Fibroblast of lung (primary cell): ENCODE measurements at places on chromosomes 16 and 17.

- DNase-seq = no peak
Measured at GRCh38 chr16:11996433-11997330, 20.1 kb downstream of the SNX29 start.

- no peak for DNase-seq
Measured at GRCh38 chr16:50555952-50556673, 7.9 kb downstream of the NKD1 start.

DNA sequence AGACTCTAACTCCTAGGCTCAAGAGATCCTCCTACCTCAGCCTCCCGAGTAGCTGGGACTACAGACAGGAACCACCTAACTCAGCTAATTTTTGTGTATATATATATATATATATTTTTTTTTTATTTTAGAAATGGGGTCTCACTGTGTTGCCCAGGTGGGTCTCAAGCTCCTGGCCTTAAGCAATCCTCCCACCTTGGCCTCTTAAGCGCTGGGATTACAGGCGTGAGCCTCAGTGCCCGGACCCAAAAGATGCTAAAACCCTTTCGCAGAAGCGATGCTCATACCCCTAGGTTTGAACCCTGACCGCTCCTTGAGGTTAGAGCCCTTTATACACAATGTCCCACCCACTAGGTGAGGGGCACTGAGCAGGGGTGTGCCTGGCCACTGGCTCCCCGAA, 2.2 kb upstream of the CLDN9 start:
- no peak for DNase-seq

DNA sequence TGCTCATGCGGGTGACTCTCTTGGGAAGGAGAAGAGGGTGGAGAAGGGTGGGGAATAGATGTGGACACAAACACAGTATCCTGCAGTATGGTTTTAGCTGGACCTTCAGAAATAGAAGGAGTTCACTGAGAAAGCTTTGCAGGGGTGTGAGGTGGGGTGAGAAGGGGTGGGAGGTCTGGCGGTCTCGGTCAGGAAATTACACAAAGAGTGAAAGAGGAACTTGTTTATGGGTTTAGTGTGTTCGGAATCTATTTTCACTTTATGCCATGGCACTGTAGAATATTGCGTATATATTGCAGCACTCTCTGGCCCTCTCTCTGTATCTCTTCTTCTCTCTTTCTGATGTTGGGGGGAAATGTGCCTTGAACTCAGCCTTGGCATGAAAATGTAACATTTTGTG, 148.2 kb upstream of the GOT2 start:
- no peak for DNase-seq

DNA sequence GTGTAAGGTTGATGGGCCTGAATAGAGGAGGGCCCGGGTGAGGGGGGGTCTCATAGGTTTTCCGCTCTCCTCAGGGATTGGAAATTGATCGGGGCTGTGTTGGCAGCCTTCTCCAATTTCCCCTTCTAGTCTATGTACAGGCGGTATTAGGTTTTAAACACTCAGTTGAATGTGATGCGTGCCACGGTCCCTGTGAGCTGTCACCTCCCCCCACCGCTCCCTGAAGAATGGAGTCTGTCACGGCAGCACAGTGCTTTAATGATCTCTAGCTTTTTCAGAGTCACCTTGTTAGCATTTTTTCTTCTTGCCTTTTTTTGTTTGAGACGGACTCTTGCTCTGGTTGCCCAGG, 800 bp downstream of the COX4I1 start:
- DNase-seq = no peak

DNA sequence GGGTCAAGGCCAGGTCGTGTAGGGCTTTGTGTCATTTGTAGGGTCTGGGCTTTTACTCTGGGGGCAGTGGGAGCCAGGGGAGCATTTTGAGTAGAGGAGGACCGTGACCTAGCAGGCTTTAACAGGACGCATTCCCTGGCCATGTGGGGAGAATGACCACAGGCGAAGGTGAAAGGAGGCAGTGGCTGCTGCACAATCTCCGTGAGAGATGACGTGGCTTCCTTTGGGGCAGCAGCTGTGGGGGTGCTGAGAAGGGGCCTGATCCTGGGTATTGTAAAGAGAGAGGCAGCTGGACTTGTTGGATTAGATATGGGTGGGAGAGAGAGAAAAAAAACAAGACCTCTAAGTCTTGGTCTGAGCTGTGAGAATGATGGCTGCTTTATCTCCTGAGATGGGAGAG, 46.0 kb downstream of the KATNIP start:
- DNase-seq = no peak

DNA sequence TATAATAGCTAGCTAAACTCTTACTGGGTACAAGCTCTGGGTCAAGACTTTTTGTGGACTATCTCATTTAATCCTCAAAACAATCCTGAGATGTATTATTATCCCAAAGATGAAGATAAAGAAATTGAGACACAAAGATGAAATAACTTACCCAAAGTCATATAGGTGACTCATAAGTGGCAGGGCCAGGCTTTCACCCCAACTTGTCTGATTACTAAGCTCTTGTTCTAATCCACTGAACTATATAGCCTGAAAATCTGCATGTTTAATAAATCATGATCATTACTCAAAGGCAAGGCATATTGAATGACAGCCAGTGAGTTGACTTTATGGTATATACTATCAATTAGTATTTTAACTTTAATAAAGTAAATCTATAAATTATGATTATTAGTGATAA, 77.4 kb downstream of the SKAP1 start:
- DNase-seq = no peak

DNA sequence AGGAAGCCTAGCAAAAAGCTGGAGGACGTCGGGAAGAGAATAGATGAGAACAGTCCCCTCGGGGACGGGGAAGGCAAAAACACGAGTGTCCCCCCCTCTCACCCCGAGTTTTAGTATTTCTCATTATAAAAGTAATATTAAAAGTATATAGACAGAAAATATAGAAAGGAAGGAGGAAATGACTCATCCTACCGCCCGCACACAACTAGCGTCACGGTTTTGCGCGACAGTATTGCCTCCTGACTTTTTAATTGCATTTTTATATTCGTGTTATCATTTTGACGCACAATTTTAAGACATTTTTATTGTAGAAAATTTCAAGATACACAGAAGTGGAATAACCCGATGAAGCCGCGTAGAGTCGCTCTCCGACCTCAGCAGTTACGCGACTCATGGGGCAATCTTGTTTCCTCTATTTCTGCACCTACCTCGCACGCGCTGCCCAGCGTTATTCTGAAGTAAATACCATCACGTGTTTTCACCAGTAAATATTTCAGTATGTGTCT, 652 bp upstream of the SLC25A19 start:
- DNase-seq = peak; percentile 82

GRCh38 chr16:17448640-17449638, 21.8 kb downstream of the XYLT1 start:
- no peak for DNase-seq

DNA sequence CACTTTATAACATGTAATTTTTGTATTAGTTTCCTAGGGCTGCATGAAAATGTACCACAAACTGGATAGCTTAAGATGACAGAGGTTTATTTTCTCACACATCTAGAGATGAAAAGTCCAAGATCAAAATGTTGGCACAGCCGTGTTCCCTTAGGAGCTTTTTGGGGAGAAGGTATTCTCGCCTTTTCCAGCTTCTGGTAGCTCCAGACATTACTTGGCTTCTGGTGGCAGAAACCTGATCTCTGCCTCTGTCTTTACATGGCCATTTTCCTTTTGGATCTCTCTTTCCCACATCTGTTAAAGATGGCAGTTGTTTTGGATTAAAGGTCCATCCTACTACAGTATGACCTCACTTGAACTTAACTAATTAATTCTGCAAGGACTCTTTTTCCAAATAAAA, 885.7 kb upstream of the CDH8 start:
- no peak for DNase-seq

DNA sequence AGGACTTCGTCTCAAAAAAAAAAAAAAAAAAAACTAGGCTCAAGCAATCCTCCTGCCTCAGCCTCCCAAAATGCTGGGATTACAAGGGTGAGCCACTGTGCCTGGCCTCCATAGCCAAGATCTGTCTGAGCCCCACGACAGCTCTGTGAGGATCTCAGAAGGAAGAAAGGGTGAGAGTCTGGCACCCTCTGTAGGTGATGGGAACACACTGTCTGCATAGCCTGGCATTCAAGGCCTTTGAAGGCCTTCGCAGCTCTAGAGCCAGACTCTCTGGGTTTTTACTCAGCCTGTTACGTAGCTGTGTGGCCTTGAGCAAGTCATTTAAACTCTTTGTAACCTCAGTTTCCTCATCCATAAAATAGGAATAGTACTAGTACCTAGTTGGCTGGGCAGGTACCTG, 6.3 kb upstream of the XPO6 start:
- DNase-seq = peak; percentile 54

DNA sequence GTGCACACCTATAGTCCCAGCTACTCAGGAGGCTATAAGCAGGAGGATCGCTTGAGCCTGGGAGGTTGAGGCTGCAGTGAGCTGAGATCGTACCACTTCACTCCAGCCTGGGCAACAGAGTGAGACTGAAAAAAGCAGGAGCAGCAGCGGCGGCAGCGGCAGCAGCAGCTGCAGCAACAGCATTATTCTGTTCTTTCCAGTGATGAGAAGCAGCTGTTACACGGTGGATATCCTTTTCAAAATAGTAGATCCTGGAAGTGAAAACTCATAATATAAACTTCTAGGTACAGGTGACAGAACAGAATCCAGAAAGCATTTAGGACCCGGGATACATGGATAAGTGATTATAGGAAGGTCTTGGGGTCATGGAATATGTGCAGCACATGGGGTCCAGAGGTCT, 17.8 kb upstream of the HNF1B start:
- DNase-seq = no peak

GRCh38 chr16:57299719-57300386, 15.4 kb upstream of the PLLP start:
- peak; percentile 93 for DNase-seq

GRCh38 chr17:611202-611601, 103.4 kb downstream of the VPS53 start:
- DNase-seq = no peak

DNA sequence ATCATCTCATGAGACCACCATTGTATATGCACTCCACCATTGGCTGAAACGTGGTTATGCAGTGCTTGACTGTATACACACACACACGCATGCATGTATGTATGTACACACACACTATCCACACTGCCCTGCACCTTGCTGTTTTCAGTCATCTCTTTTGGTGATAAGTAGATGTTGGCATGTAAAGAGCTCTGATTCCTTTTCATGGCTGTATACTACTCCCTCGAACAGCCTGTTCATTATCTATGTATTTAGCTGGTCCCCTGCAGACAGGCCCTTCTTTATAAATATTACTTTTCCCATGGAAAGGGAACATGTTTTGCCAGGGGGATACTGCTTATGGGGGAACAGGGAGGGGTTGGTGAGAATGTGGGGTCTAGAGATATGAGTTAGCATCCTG, 349.4 kb downstream of the FOXL1 start:
- no peak for DNase-seq

DNA sequence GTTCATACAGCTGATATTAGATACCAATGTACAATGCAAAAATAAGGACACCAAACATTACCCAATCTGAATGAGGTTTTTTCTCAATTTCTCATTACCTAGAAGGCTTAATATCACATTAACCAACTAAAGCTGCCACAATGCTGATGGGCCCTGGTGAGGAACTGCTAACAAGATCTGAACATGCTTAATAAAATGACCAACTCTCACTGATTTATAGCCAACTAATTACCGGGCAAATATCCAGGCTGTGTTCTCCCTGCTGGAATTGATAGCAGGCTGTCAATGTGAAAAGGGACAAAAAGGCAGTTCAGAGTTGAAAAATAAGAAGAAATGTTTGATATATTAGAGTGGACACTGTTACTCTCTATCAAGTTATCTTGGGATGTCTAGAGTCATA, 124.6 kb downstream of the TOX3 start:
- DNase-seq = no peak
